ENCODE measurements at places on chromosomes 1 and 21.

GRCh38 chr1:79617777-79618176 is 611.2 kb upstream of the ADGRL4 start:
- no peak for DNase-seq

DNA sequence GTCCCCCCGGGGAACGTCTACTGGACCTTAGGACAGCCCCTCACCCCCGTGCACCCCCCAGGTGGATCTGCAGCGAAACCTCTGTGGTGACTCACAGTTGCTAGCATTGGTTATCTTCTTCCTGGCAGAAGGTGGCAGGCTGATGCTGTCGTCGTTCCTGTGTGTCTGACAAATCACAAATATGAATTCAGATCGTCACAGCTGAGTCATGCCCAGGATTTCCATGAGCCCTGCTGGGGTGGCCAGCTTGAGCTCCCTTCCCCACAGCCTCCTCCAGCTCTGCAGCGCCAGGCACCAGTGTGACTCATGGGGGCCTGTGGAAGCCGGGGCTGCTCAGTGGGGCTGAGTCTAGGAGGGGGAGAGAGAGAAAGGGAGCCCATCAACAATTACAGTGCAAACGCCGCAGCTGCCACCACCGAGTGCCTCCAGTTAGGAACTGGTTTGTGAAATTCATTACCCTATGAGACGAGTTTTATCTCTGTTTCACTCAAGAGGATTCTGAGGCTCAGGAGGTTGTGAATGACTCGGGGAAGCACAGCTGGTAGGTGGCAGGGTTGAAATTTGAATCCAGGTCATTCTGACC is 197.9 kb downstream of the DYRK1A start:
- peak; percentile 92 for DNase-seq

DNA sequence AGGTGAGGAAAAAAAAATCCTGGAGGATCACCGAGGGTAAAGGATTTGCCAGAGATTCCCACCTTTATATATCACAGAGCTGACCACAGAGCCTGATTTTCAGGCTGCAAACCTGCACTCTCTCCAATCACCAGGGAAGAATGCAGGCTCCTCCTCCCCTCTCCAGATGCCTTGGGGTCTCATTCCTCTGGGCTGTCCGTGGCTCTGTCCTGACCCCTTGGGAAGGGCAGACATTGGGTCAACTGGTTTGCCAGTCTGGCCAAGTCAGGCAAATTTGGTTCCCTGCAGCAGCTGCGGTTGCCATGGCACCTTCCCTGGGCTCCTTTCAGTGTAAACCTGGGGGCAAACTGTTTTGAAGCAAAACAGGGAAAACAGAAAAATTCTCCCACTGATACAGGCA is 11.6 kb upstream of the OPRD1 start:
- no peak for DNase-seq

GRCh38 chr1:228423404-228424053 is 6.9 kb upstream of the TRIM17 start:
- DNase-seq = no peak

DNA sequence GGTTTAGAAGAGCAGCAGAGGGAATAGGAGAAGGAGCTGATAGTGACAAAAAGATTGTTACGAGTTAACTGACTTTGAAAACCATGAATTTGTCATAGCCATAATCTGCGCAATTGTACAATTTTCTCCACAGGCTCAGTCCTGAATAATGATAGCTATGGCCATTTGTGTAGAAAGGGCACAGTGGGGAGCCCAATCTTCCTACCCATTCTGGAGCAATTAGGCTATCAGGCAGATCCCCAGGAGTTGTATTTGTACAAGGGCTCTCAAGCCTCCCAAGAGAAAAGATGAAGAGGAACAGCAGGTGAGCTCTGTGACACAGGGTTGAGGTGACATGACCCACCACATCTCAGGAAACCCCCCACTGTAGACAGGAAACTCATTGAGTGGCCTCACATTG is 42.1 kb upstream of the SAMD13 start:
- DNase-seq = no peak

All from T-helper 2 cell treated with Interferon-gamma antibody and Interleukin-4, amounts not matched to agents 5 μg/mL and 100 μg/mL, for 36 hours (primary cell).